NCI-H1417 (cell line): ENCODE measurements at places on chromosomes 4 and X.

DNA sequence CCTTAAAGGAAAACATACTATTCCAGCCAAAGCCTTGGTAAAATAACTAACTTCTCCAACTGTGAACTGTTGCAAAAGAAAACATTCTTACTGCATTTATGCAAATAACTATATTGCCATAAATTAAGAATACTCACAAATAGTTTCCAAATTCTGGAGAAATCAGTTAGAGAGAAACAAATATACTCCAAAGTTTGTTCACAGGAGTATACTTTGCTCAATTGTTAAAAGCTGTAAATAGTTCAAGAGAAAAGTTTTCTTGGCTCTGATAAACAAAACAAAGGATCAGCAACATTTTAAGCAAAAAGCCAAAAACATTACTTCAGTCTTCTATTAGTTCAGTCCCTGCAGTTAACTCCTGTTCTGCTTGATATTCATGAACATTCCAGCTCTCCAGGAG, 83.0 kb downstream of the EIF4E start:
- DNase-seq: no peak

DNA sequence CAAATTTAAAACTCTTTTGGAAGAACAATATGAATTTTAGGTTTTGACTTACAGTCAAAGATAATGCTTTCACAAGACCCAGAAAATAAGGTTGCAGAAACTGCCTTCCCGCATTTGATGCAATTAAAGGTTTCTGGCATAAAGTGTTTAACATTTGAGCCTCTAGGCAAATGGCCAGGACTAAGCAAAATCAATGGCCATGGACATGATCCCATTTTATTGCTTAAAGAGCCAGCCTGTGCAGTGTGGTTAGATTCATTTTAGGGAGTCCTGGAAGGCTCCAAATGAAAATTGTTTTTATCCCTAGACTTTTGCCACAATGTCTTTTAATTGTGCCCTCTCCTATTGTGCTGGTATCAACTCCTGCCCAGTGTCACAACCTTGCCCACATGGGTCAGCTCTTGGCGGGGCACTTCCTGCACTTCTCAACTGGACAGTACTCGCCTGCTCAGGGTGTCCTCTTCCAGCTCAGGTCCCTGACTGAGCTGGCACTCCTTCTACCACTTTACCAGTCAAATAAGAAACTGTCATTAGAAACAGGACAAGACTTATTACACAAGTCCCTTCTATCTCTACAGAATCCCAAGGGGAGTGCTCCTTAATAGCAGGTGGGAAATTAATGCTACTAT, 208.4 kb upstream of the NPY2R start:
- no peak for DNase-seq

DNA sequence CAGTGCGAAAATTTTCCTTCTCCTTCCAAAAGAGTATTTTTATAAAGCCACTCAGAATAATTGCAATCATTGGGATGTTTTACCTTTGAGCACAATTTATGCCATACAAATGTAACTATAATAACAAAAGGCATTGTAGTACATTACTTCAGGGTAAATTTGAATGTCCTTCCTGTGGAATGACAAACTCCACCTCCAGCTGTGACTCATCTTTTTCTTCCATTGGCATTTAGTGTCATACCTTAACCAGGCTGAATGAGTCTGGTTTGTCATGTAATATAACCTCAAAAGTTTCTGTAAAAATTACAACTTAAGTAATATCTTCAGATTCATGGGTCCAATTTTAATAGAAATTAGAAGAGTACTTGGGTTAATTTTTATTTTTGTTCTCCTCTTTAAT, 93.3 kb downstream of the TMEM47 start:
- no peak for DNase-seq

- DNase-seq: peak; percentile 2
Observed at GRCh38 chr4:891747-892146, 40.4 kb downstream of the GAK start.

DNA sequence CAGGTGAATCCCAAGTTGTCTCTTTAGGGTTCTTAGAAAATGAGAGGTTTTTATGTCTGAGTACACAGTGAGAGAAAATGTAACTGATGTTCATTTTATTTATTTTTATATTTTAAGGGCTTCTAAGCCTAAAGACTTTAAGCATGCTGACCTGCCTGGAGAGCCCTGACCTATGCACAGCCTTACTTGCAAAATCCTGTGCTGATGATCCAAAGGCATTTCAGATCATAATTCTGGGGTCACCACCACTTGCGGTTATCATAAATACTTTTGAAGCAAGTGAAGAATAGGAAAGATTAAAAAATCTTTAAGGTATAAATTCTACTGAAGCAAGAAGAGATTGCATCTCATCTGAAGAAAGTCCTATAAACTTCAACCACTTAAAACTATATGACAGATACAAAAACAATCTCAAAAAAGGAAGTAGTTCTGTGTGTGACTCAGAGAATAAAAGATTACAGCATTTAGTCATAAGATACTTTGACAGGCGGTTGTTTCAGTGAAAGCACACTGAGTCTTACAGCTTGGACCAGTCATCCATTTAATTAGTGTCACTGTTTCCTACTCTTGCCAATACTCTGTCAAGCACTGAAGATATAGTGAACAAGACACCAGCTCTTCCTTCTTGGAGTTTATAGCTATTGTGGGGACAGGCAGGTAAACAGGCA, 245.2 kb upstream of the DIPK2B start:
- DNase-seq: no peak

GRCh38 chrX:69070949-69071650, 94.2 kb downstream of the PJA1 start:
- DNase-seq: no peak

DNA sequence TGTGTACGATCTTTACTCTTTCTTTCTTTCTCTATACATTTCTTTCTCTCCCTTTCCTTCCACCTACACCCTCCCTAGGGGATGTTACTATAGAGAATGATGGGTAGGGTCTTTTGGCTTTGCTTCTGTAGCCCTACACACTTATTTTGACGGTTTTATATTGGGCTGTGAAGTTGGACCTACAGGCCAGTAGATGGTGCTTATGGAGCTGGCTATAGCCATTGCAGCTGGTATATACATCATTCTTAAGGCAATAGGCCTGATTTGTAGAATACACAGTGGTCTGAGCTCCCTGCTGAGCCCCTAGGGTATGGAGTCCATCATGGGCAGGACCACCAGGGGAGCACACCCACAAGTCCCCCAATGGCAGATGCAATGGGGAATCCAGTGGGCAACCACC, 1869.7 kb downstream of the STIM2 start:
- no peak for DNase-seq

DNA sequence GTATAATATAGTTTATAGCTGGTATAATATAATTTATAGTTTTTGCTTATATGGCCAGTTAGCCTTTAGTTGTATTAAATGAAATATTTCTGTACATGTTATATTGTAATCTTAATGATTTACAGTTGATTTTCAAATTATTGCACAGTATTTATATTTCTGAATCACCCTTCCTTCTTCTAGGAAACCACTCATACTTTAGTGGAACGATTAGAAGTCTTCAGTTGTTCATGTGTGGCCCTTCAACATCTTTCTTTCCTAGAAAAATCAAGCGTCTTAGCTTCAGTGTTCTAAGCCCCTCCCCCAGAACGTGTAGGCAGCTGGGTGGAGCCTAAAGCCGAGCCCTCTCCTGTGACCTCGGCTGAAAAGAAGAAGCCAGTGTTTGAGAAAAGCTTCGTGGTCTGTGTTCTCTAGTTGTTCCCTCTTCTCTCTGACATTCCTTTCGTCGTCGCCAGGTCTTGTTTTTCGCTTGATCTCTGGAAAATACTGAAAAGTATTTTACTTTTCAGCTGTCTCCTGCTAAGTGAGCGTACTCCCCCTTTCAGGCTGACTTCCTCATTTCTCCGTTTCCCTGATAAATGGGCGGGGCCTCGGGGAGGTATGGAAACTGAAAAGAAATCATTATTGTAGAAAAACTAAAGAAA, at the start of gene C4orf33:
TSS of gene C4orf33 (plus strand) at position 342 of the 644 bp plus-strand sequence. CDS start 6,459 bp downstream, outside the sequence.
- peak; percentile 58 for DNase-seq

GRCh38 chrX:70405003-70405402, 18.1 kb upstream of the GDPD2 start:
- DNase-seq: no peak

DNA sequence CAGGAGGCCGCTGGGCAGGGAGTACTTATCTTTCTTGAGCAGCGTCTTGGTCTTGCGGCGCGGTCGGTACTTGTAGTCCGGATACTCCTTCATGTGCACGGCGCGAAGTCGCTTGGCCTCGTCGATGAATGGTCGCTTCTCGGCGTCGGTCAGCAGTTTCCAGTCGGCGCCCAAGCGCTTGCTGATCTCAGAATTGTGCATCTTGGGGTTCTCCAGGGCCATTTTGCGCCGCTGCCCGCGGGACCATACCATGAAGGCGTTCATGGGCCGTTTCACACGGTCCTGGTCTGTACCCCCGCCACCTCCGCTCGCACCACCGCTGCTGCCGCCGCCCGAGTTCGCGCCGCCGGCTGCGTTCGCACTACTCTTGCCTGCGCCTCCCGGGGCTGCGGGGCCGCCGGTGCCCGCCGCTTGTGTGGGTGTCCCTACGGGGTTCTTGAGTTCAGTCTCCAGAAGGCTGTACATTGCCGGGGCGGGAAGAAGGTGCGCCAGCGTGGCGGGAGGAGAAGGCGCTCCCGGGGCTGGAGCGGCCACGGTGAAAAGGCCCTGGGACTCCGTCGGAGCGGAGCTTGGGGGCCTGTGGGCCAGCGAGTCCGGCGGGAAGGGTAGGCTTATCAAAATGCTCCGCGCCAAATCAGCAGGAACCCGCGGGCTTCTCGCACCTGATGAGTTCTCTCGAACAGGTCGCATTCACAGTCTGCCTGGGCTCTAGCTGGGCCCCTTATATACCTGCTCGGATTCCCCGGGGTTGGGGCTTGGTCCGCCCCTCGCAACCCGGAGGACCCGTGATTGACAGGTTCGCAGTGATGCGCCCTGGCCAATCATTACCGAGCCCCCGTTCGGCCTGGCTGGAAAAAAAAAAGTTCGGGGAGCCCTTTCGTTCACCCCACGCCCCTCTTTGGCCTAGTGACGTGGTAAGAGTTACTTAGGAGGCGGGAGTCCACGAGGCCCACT, at the start of gene SOX3:
TSS of gene SOX3 (minus strand) at position 699 of the 954 bp plus-strand sequence. CDS start at position 690, 9 bp downstream.
- no peak for DNase-seq

DNA sequence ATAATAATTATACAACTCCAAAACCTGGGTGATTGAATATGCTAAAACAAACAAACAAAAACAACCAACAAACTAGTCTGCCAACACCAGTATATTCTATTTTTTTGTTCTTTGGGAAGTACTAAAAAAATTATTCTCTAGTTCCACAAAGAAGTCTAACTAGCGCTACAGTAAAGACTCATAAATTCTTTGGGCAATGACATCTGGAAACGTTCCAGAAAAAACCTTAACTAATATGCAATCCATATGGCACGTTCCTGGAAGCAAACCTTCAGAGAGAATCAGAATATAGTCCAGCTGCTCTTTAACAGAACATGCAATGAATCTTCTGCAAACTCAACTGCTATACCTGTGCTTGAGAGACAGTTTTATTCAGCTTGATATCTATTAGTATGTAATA, 500.1 kb downstream of the TRAM1L1 start:
- no peak for DNase-seq

- no peak for DNase-seq
Observed at GRCh38 chr4:102247041-102247440, 98.2 kb downstream of the SLC39A8 start.

- no peak for DNase-seq
Observed at GRCh38 chr4:152607178-152607577, 71.3 kb upstream of the FBXW7 start.

GRCh38 chr4:6177587-6178197, 22.7 kb downstream of the JAKMIP1 start:
- DNase-seq: no peak

GRCh38 chr4:148166132-148166591, 276.1 kb downstream of the NR3C2 start:
- no peak for DNase-seq

GRCh38 chr4:61312526-61312925, 112.4 kb downstream of the ADGRL3 start:
- DNase-seq: no peak

GRCh38 chrX:39476604-39477021, 621.1 kb downstream of the BCOR start:
- DNase-seq: no peak

- no peak for DNase-seq
Observed at GRCh38 chrX:97637289-97637688, 753.6 kb downstream of the RPA4 start.

GRCh38 chrX:124860736-124861135, 458.9 kb upstream of the TEX13C start:
- no peak for DNase-seq

DNA sequence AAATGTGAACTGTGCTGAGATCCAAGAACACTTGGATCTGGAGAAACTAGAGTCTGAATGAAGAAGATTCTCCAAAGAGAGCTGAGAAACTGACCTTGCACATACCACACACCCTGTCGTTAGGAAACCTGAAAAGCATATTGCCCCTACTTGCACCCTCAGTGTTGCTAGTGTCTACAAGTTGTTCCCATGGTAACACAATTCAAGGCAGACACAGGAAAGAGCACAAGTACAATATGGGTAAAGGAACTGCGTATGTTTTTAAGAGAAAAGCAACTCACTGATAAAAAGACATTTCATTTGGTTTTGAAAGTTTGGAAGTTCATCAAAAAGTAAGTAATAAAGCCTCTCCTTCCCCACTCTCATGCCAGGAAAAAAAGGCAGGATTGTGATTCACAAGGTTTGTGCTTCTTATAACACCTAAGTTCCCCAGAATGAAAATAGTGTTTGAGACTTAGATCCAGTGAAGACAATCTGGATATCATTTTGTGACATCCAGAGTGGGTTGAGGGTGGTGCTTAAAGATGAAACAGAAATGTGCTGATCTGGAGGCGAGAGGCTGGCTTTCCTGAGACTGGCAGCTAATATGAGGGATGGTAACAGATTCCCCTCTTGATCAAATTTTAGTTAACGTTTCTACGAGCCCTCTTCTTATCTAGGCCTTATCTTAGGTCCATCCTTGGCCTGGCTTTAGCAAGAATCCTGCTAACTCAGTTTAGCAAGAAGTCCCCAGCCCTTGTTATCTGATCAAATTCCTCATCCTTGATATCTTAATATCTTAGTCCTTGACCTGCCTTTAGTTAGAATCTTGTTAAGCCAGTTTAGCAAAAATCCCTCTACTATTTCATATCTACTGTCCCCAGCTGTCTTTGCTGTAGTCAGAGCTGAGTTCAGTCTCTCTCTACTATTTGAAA, 42.3 kb downstream of the NIPAL1 start:
- DNase-seq: no peak

GRCh38 chr4:75457365-75457764, 56.8 kb downstream of the RCHY1 start:
- no peak for DNase-seq

- DNase-seq: no peak
Observed at GRCh38 chr4:174613979-174614378, 91.7 kb upstream of the HPGD start.

DNA sequence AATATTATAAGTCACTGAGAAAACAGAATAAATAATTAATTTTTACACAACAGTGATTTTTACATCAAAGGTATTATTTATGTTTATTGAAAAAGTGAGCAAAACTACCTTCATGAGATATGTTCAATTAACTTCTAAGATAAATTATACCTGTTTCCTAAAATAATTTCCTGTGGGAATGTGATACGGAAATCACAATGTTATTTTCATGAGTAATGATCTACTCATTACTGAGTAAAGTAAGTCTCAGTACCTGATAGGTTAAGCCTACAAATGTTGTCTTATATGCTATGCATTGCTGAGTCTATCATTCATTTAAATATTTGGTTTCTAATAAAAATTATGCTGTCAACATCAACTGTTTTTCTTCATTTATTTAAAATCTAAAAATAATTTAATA, 324.0 kb downstream of the STPG2 start:
- no peak for DNase-seq
